Spleen (tissue), 13 donors: ENCODE measurements at places on chromosomes 2 and 18. TPM values are rescaled to one million over a fixed set of nuclear protein-coding genes. Genes with fewer than 3 reads are reported as not detected.
A peak's percentile ranks its signal among the peaks of the same experiment; 100 is the strongest.

GRCh38 chr2:54988612-54989011 lies 61.6 kb downstream of the RTN4 start:
- no peak overlapping the region for H3K27ac ChIP-seq
- H3K36me3 ChIP-seq, result peaks cover 3% of the 10 kb centered on the region
- no peaks in the 10 kb centered on the region for H3K27me3 ChIP-seq
- no peak overlapping the region for H3K4me3 ChIP-seq
- no peak for DNase-seq

The ANKRD29 gene
- total RNA-seq, result 1.6 TPM

DNA sequence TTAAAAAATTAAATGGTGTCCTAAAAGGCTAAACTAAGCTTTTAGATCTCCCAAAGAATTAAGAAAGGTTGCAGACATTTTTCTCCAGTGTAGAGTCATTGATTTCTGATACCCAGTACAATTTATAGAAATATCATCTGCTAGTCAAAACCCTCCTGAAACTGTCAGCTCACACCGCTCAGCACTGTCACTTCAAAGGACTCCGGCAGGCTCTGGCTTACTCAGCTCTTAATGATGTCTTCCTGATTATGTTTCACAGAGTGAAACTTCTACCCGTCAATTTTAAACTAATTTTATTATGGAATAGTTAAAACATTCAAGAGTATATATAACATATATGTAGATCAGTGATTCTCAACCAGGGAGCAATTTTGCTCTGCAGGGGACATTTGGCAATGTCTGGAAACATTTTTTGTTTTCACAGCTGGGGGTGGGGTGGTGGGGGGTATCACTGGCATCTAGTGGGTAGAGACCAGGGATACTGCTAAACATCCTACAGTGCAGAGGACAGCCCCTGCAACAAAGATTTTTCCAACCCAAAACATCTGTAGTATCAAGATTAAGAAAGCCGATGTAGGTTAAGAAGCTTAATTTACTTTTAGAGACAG lies 31.6 kb downstream of the CDK15 start:
- H3K27me3 ChIP-seq, result peaks cover 6% of the 10 kb centered on the region
- DNase-seq, result no peak
- no peak overlapping the region for H3K4me3 ChIP-seq
- H3K27ac ChIP-seq, result no peak overlapping the region

DNA sequence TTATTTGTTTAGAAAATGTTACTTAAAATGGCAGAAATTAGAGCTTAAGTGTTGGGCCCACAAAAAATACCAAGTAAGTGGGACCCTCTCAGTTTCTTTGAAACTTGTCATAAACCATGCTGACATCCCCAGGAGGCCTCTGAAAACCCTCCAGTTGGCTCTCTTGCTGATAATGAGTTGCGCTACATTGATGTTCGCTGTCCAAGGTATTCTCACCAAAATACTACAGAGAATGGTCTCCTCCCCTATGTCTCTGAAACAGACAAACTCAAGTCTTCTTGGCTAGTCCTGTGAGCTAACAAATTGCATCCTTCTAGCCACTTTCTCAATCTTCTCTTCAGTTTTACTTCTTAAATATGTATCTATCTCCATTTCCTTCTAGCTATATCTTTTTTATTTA lies 669.4 kb downstream of the IRS1 start:
- no peak overlapping the region for H3K4me3 ChIP-seq
- DNase-seq, result no peak
- H3K27ac ChIP-seq, result no peak overlapping the region
- no peaks in the 10 kb centered on the region for H3K36me3 ChIP-seq
- no peaks in the 10 kb centered on the region for H3K27me3 ChIP-seq
- H3K4me1 ChIP-seq, result no peaks in the 10 kb centered on the region

DNA sequence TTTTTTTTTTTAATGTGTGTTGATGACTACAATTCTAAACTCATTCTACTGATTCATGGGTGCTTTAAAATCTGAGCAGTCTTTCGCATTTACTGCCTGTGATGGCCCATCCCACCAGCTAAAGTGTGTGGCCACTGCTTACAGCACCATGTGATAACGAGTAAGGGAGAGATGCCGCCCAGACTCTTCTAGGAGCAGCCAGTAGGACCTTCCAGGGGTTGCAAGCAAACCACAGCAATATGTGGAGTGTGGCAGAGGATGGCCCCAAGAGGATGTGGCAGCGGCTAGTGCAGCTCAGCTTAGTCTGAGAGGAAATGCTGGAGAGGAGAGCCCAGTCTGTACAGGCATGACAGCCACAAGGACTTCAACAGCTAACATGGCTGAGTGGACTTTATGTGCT lies 14.9 kb downstream of the IL1B start:
- DNase-seq, result no peak
- no peaks in the 10 kb centered on the region for H3K4me1 ChIP-seq
- H3K4me3 ChIP-seq, result no peak overlapping the region
- no peaks in the 10 kb centered on the region for H3K36me3 ChIP-seq
- no peak overlapping the region for H3K27ac ChIP-seq

DNA sequence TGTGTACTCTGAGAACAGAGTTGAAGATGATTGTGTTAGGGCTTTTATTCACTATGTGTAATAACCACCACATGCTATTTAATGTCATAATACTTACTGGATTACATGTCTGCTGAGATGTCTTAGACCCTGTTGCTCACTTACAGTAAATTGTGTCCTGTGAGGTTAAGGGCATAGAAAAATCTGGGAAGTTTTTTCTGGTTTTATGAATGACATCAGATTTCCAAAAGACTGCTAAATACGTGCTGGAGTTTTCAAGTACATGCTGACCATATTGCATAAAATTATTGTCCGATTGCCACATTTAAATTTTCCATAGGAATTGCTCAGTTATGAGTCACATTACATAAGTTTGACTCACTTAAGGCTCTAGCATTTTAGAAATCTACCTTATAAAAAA lies 96.7 kb upstream of the COL5A2 start:
- no peak overlapping the region for H3K27ac ChIP-seq
- no peaks in the 10 kb centered on the region for H3K4me1 ChIP-seq
- DNase-seq, result no peak
- H3K4me3 ChIP-seq, result no peak overlapping the region

DNA sequence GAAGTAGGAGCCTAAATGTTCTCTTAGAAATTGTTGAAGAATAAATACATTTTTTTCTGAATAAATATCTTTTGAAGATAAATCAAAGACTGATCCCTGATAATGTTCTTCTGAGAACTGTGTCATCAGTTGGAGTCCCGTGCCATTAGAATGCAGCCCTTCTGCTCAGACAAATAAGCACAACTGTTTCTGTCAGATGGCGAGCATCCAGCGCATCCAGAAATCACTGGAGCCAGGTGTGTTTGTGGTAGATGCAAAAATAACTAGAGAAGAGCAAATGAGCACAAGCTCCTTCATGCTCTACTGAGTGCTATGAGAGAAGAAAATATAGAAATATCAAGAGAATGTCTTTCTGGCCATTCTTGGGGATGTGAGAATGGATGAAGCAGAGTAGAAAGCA lies 573.7 kb downstream of the THSD7B start:
- no peak overlapping the region for H3K4me3 ChIP-seq

DNA sequence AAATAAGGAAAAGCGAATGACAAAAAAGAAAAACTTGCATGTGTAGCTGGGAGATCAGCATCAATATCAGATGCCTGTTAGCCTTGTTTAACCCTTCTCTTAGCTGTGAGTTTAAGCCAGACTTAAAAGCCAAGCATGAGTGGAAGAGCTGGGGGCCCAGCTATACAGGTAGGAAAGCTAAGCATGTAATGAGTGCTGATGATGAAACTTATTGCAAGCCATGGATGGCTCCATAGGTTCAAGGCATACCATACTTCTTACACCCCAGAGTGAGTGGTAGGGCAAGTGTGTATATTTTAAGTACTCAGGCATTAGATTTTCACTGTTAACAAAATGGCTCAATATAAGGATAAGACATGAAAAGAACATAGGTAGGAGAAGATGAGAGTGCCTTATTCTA lies 28.0 kb downstream of the RBBP8 start:
- no peak overlapping the region for H3K27ac ChIP-seq
- DNase-seq, result no peak
- H3K4me3 ChIP-seq, result no peak overlapping the region
- peaks cover 18% of the 10 kb centered on the region for H3K36me3 ChIP-seq
- no peaks in the 10 kb centered on the region for H3K4me1 ChIP-seq

The MEP1B gene
- total RNA-seq, result 0.26 TPM

DNA sequence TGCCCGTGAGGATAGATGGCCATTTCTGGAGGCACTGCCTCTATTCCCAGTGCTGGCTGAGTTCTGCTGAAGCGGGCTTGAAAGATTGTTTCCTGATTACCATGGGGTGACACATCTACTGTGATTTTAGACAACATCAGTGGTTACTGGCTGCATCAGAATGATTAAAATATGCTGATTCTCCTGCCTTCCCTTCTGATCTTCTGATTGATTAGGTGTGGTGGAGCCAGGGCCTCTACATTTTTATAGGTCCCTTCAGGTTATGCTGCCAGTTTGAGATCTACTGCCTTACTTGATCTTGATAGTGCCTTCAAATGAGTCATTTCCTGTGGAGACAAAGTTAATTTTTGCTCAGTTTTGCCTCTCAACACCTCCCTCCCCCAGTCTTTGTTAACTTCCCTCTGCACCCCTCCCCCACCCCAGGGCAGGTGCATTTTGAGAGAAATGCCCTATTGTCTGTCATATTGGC lies 31.6 kb upstream of the SNORC start:
- peaks cover 48% of the 10 kb centered on the region for H3K36me3 ChIP-seq
- H3K27ac ChIP-seq, result peak overlapping the region; percentile 82
- H3K4me1 ChIP-seq, result peaks cover 37% of the 10 kb centered on the region

DNA sequence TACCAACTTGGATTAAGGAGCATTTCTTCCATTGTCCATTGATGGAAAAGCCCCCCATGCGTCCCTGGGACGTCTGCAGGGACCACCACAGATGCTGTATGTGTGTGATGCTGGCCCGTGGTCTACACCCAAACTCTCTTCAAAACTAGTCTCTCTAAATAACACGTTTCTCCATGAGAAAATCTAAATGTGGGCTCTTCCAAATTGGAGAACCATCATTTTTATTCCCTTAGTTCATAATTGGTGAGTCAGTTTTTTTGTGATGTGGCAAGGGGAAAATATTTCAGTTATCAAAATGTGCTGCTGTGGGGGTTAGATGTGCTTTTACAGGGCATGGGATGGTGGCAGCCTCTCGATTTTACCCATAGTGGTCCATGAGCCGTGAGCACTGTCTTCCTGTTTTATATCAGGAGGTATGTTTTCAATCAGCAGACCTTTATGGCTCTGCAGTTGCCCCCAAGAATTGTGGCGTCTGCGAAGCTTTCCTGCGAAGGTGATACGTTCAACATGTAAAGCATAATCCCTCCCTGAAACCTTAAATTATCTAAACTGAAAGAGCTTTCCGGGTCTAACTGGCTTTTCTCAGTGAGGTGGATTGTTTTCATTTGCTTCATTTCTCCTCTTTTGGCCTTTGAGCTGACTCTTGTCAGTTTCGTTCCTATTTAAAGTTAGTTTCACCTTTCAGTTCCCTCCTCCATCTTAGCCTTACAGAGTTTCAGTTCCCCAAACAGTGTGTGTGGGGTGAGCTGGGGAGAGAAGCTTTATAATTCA lies 78.4 kb downstream of the SETBP1 start:
- no peaks in the 10 kb centered on the region for H3K36me3 ChIP-seq
- H3K27me3 ChIP-seq, result no peaks in the 10 kb centered on the region
- no peak for DNase-seq
- peaks cover 38% of the 10 kb centered on the region for H3K4me1 ChIP-seq
- H3K4me3 ChIP-seq, result peak overlapping the region; percentile 38
- peak overlapping the region; percentile 81 for H3K27ac ChIP-seq

GRCh38 chr2:112623913-112624777 lies 21.6 kb upstream of the SLC20A1 start:
- H3K4me3 ChIP-seq, result no peak overlapping the region
- no peaks in the 10 kb centered on the region for H3K27me3 ChIP-seq
- H3K4me1 ChIP-seq, result peaks cover 28% of the 10 kb centered on the region
- DNase-seq, result no peak
- H3K36me3 ChIP-seq, result no peaks in the 10 kb centered on the region
- H3K27ac ChIP-seq, result peak overlapping the region; percentile 79

DNA sequence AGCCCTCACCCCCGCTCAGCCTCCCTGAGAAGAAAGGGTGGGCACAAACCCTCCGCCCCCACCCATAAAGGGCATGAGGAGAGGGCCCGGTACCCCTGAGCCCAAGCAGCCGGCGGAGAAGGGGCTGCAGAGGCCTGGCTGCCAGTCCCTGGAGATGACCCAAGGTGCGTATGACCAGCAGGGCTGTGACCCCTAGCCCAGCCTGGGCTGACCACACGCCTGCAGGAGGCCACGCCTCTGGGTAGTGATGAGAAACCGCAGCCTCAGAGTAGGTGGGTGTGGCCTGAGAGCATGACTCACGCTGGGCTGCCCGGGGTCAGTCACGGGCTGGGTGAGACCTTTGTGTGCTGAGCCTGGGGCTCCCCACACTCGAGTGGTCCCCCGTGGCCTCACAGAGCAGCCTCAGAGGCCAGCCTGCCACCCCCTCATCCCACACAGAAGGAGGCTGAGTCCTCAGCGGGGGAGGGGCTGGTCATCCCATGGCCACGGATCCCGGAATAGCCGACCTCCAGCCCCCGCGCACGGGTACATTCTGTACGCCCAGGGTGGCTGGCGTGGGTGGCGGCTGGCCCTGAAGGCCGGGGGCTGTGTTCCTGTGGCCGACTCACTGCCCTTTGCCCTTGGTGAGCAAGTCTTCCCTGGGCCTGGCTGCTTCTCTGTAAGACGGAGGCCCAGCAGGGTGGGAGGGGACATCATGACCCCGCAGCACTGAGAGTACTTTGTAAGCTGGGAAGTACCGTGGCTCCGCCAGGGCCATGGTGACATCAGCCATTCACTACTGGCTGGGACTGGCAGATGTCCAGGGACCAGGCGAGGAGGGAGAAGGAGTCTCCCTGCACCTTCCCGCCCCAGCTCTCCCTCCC lies 110.8 kb upstream of the OTOS start:
- H3K4me3 ChIP-seq, result no peak overlapping the region
- peaks cover 4% of the 10 kb centered on the region for H3K4me1 ChIP-seq
- no peaks in the 10 kb centered on the region for H3K36me3 ChIP-seq
- DNase-seq, result peak; percentile 84
- no peaks in the 10 kb centered on the region for H3K27me3 ChIP-seq

GRCh38 chr2:43438858-43439655 lies 156.8 kb downstream of the THADA start:
- H3K27ac ChIP-seq, result peak overlapping the region; percentile 78
- H3K4me1 ChIP-seq, result peaks cover 10% of the 10 kb centered on the region
- H3K36me3 ChIP-seq, result no peaks in the 10 kb centered on the region
- no peaks in the 10 kb centered on the region for H3K27me3 ChIP-seq
- H3K4me3 ChIP-seq, result no peak overlapping the region

DNA sequence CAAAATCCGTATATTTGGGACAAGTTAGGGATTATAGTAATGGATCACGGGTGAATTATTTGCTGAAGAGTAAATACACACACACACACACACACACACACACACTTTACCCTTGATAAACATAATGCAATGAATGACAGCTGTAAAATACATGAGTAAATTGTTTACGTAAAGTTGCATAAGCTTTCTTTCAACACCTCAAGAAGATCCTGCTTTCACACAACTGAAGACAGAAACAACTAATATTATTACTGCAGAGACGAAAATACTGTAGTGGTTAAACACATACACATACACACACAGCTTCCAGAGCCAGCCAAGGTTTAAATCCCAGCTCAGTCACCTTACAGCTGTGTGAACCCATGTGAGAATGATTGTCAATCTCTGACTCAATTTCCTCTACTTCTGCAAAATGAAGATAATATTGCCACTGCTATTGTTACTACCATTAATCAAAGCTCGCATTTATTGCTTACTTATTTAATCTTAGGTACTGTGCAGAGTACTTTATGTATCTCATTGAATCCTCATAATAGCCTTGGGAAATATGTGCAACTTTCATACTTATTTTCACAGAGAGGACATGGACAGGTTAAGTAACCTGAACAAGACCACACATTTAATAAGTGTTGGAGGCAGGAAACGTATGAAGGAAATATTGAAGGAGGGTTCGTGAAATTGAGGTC lies 50.6 kb upstream of the DOK6 start:
- no peak overlapping the region for H3K27ac ChIP-seq
- no peaks in the 10 kb centered on the region for H3K4me1 ChIP-seq
